ENCODE measurements at places on chromosomes 2 and 18.
A peak's percentile ranks its signal among the peaks of the same experiment; 100 is the strongest.

- no peak for DNase-seq
Measured at GRCh38 chr2:105249181-105249580, 7.6 kb downstream of the GPR45 start.

DNA sequence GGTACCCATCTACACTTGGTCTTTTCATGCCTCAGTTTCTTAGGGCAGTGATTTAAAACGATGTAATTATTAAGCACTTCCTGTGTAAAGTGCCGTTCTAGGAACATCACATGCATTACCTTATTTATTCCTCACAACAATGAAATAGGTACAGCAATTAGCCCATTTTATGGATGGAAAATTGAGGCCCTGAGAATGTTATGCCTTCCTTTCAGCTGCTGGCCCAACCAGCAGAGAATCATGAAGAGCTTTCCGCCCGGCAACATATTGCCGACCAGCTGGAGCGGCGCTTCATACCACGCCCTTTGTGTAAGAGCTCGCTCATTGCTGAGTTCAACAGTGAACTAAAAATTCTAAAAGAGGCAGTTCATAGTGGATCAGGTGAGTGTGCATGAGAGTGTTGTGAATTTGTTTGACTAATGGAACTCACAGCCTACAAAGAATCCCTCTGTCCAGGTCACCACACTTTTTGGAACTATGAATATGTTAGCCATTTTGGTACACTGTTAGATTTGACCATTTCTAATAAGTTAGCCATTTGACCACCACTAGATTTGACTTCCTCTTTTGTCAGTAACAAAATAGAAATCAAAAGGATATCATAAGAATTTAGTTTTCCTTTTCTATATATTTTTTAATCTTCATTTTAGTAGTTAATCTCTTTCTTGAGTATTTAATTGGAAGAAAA, 25.6 kb upstream of the RPE start:
- DNase-seq: no peak

DNA sequence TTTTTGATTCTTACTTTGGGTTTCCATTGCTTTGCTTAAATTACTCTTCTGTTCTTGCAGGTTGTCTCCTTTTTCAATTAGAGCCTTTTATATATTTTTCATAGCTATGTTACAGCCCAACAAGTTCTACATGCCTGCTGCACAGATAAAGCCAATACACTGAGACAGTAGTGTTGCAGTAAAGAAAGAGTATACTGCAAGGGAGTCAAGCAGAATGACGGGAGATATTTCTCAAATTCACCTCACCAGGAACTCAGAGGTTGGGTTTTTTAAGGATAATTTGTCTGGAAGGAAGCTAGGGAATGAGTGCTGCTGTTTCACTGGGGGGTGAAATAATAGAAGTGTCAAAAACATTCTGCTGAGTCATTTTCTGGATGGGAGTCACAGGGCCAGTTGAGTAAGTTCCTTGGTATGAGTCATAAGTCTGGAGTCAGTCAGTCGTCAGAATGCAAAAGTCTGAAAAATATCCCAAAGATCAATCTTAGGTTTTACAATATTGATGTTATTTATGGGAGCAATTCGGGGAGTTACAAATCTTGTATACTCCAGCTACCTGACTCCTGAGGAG, 193.0 kb upstream of the RGPD4 start:
- no peak for DNase-seq

GRCh38 chr2:231877533-231878456, 48.4 kb downstream of the NPPC start:
- no peak for DNase-seq

DNA sequence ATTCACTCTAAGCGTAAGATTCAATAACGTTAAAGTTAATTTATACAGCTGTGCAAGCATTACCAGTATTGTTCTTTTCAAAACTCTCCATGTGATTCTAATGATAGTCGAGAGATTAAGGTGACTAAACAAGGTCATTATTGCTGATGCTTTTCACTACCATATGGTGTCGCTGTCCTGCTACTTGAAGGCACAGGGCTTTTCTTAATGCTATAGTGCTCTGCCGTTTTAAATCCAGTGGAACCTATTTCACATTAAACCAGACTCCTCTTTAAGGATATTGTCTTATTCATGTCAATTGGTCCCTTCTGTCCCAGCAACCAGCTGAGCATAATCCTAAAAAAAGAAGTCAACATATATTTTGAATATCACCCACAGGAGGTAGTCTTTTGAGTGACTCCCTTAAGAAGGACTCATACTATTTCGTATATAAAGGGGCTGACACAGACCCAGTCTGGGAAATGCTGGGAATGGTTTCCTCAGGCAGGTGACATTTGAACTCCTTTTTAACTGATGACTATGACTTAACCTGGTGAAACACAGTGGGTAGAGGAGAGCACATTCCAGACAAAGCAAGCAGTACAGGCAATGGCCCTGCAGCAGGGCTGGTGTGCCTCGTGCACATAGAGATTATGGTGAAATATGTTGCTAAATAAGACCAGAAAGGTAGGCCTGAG, 53.9 kb upstream of the CYTIP start:
- peak; percentile 50 for DNase-seq

DNA sequence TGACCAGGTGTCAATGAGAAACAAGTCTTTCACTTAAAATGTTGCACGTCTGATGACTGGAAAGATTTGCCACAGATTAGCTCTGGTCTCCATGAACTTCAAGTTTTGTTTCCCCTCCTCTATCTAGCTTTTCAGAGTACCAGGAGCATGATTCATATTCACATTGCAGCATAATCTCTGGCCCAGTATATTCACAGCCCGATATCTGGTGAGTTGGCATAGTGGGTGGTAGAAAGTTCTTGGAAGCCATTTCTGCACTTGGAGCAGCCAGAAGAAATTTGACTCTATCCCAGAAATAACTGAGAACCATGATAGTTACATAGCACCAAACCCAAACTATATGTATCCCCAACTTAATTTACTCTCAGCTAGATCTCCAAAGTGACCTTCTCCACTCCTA, 503.9 kb downstream of the PID1 start:
- peak; percentile 48 for DNase-seq

DNA sequence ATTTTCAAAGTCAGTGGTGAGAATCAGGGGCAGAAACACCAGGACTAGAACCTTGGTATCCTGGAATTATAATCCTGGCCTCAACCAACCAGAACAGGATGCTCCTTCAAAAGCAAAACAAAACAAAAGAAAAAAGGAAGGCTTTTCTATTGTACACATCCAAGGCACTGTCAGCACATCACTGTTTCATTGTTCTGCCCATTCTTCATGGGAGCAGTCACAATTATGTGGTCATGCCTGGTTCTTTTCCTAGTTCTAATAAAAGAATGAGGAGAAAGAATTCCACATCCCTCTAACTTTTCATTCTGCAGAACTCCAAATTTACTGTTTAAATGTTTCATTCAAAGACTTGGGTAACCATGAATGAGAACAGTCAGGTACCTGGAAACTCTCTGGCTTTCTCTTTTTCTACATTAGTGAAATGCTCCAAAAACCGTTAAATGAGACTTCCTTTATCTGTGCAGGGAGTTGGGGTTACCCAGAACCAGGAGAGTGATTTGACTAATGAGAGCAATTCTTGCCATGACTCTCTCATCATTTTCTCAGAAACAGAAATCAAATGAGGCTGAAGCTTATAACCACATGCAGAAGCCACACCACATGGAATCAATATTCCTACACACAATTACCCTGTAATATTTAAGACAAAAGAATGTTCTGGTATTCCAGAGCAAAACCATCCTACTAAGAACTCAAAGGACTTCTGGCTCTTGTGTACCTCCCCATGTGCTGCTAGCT, 110.9 kb upstream of the CCDC150 start:
- no peak for DNase-seq

GRCh38 chr18:26252411-26252810, 26.2 kb downstream of the TAF4B start:
- no peak for DNase-seq

DNA sequence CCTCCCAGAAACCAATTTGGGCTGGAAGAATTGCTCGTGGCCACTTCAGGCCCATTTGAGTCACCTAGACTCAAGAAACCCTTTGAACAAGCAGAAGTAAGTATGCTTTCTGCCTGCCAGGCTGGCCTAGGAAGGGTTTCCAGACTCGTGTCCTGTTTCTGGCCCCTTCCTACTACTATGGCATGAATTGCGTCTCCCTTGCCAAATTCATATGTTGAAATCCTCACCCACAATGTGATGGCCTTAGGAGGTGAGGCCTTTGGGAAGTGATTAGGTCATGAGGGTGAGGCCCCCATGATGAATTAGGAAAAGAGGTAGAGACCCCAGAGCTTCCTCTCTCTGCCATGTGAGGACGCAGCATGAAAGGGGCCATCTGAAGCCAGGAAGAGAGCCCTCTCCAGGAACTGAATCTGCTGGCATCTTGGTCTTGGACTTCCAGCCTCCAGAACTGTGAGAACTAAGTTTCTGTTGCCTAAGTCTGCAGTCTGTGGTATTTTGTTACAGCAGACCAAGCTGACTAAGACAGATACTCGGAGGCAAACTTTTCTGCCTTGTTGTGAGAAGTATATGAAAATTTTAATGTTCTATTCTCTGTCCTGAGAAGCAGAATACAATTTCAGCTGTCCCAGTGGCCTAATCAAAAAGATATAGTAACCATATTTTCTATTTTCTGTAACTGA, 13.1 kb downstream of the GPR45 start:
- DNase-seq: no peak

GRCh38 chr2:37599688-37600525, 71.5 kb downstream of the CDC42EP3 start:
- no peak for DNase-seq

- no peak for DNase-seq
Measured at GRCh38 chr2:3464401-3465005, 54.8 kb downstream of the ADI1 start.

DNA sequence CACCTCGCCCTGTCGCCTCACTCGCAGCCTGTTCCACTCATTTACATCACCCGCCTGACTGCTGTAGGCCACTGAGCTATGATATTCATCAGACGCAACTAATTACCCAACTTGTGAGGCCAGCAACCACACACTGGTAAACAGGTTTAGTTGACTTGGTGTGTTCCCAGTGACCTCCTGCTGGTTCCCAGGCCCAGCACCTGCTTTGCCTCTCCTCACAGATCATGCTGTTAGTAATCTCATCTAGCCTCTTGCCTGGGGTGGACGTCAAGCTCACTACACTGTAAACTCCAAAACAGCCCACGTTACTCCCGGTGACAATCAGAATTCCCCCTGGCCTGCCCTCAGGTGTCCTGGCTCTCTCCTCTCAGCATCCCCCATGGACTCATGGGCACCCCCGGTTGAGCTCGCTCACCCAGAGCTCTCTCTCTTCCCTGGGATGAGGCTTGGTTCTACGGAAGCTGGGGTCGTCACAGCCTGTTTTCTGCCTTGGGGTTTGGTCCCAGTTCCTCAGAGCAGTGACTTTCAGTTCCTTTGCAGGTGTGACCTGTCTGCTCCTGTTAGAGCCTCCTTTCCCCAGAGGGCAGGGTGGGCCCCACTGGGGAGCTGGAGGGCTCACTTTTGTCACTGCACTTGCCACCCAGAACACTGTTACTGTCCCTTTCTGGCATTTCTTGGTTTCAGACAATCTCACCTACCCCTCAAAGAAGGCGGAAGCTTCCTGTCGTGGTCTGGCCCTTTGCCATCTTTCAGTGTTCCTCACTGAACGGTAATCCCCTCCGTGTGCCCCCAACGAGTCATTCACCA, 40.3 kb downstream of the INPP5D start:
- DNase-seq: no peak
